ENCODE measurements at places on chromosomes 5 and 9.

DNA sequence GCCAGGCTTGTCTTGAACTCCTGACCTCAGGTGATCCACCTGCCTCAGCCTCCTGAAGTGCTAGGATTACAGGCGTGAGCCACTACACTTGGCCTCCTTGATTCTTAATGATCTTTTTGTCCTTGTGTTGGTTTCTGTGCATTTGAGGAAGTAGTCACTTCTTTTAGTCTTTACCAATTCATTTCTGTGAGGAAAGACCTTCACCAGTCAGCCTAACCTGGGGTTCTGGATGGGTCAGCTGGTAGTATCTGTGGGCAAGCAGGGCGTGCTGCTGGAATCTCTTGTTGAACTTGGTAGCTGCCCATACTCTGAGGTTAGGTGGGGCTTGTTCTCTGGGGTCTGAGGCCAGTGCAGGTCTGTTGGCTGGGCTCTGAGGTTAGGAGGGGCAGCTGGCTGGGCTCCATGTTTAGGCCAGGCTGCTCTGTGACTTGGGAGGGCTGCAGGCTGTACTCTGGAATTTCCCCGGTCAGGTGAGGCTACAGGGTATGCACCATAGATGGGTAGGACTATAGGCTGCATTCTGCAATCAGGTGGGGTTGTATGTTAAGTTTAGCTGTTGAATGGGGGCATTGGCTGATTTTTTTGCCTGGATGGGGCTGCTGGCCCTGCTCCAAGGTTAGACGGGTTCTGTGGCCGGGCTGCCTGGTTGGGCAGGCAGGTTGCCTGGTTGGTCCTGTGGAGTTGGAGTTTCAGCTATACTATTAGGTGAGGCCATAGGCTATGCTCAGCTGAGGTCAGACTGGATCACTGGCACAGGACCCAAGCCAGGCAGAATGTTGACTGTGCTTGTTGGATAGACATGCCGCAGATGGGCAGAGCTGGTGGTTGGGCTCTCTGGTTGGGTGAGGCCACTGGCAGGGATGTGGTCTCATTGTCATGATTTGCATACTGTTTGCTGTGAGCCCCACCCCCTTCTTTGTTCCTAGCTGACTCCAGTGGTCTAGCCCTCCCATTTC lies 19.2 kb downstream of the UBAP1 start:
- no peak for DNase-seq

GRCh38 chr5:158390577-158390976 lies 531.6 kb upstream of the CLINT1 start:
- DNase-seq = peak; percentile 77

- no peak for DNase-seq
These were observed 2.6 kb downstream of the ENDOG start for GRCh38 chr9:128820665-128821583.

DNA sequence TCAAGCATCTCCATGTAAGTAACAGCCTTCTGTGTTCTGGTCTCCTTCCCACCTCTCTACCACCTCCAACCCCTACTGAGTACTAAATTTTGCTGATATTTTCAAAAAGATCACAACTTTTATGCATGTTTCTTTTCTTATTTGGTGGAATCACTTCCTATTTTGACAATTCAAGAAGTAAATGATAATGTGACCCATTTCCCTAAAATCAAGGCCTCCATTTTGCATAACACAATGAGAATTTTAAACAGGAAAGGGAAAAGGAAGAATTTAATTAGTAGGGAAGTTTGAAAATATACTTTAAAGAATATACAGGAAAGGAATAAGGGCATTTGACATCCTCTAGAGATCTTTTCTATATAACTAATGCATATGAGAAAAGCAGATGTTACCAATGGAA lies 212.9 kb upstream of the RASA1 start:
- DNase-seq = no peak

DNA sequence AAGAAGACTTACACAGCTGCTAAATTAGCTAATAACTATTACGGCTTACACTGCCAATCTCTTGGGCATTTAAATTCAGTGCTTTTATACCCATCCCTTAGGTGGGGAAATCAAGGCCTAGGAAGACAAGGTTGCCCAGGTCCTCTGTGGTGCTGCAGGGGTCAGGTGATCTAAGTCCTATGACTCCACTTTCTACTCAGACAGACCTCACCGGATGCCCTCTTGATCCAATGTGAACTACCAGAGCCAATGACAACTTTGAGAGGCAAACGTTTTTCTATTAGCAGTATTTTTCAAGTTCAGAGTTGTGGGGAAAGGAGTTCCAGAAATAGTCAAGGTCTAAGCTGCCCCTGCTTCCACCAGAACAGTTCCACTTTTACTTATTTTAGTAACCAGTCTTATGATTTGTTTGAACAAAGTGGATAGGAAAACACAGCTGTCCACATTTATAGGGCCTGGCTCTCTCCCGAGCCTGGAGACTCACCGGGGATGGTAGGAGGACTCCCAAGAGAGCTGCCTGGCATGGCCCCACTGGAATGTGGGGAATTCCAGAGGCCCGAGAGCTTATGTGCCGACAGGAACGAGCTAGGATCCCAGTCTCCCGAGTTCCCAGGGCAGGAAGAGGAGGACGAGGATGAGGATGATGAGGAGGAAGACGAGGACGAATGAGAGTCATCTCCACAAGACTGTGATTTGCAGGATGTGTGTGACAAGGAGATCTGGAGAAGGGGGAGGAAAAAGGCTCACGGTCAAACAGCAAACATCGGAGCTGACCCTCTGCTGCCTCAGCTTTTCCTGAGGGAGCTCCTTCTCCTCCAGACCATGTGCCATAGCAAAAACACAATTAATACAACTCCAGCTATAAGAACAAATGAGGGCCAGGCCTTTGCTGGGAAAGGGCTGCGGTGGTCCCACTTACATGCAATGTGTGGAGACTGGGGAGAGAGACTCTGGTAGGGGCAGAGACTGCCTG lies 16.7 kb downstream of the FAM193B start:
- DNase-seq = peak; percentile 93

- no peak for DNase-seq
These were observed 8.1 kb upstream of the ASB6 start for GRCh38 chr9:129649726-129650679.

DNA sequence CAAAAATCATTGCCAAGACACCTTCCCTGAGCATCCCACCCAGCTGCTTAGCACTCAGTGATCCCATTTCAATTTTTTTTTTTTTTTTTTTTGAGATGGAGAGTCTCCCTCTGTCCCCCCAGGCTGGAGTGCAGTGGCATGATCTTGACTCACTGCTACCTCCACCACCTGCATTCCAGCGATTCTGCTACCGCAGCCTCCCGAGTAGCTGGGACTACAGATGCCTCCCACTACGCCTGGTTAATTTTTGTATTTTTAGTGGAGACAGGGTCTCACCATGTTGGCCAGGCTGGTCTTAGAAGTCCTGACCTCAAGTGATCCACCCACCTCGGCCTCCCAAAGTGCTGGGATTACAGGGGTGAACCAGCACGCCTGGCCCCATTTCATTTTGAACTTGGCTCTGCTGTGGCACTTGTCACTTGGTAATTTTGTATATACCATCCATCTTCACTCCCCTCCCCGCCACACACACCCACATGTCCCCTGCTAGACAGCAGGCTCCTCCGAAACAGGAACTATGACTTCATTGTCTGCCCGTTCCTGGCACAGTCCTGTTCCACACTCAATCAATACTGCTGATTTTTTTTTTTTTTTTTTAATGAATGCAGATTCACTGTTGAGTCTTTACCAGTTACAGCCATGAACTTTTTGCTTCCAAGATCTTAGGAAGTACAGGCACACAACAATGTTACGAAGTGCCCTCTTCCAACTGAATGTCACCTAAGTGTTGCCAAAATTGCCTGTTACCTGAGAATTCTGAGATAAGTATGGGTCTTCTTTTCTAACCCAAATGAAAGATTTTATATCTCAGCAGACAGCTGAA lies 17.3 kb upstream of the ZBTB34 start:
- no peak for DNase-seq

GRCh38 chr5:74261866-74262265 lies 378.7 kb downstream of the ENC1 start:
- no peak for DNase-seq

DNA sequence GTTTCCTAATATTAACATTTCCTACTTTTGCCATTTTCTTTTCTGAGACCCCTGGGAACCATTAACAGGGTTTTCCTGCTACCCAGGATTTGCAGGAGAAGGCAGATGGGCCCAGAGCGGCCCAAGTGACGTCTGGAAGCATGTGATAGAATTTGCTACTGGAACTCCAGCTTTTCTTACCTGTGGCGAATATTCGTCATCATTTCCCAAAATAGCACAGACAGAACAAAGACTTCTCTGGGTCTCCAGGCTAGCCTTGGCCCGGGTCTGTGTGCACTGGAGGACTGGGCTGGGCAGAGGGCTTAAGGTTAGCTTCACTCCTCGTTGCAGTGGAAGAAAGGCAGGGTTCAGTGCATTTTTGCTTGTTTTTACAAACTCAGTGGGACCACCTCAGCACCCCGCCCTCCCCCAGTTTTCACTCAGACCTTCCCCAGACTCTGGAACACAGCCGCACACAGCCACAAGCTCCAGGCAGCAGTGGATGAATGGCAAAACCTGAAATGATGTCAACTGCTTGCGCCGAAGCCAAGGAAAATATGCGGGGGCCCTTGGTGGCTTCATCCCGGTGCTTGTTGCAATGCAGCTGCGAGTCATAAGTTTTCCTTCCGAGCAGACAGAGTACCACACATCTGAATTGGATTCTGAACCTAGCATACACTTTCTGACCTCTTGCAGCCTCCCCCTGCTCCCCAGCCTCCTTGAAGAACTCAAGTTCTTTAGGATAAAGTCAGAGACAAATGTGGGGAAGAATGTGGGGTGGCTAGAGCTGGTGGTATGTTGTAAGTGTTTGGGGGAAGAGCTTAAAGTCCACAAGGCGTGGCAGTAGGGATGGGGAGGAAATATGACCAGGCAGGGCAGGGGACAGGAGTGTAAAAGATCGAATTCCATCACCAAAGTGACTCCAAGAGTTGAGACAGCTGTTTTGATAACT lies 586.0 kb downstream of the CCDC171 start:
- peak; percentile 89 for DNase-seq

DNA sequence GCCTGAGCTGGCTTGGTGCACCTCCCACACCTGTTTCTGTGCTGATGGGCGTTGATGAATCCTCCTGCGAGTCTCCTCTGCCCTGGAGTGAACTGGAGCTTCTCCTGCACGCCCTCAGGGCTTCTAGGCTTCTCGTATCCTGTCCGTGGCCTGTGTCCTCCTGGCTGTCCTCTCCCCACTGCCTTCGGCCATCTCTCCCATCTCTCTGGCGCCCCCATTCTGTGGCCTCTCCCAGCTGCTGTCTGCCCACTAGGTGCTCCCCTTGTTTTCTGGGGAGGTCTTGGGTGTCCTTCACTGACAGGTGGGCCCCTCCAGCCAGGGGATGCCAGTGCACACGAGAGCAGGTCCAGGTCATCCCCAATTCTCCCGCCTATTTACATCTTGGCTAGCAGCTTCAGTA lies 28.8 kb downstream of the AHRR start:
- peak; percentile 8 for DNase-seq

GRCh38 chr5:8663374-8663773 lies 794.4 kb downstream of the MTRR start:
- no peak for DNase-seq

DNA sequence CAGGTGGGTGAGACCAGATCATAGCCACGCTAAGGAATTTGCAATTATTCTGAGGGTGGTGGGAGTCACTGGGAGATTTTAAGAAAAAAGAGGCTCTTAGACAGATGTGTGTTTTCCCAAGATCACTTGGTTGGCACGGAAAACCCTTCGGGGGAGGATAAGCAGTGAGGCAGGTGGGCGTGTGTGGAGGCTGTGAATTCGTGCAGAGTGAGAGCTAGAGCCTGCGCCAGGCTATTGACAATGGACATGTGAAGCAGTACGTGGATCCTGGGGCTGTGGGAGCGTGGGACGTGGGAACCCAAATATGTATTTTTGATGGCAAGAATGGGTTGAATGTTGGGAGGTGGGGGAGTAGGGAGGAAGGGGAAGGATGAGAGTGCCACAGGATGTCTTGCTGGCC lies 19.4 kb downstream of the MVB12B start:
- DNase-seq = no peak

- no peak for DNase-seq
These were observed 2011.0 kb upstream of the NUDT12 start for GRCh38 chr5:105573575-105573974.

DNA sequence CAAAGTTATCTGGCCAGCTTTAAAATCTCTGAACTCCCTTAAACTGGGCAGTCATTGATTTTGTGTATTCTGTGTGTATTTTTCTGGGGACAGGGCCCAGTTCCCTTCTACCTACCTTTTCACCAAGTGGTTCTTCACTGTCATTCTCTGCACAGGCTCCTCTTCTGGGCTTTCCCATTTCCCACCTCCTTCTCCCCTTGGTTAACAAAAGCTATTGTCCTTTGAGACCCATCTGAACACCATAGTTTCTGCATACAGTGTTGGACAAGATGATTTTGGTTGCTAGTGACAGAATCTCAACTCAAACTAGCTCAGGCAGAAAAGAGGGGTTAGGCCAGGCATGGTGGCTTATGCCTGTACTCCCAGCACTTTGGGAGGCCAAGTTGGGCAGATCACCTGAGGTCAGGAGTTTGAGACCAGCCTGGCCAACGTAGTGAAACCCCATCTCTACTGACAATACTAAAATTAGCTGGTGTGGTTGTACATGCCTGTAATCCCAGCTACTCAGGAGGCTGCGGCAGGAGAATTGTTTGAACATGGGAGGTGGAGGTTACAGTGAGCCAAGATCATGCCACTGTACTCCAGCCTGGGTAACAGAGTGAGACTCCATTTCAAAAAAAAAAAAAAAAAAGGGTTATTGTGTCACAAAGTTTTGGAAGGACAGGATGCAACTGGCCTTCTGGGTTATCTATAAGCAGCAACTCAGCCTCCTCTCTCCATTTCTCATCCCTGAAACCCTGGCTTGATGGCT lies 31.0 kb upstream of the ANKRD34B start:
- DNase-seq = no peak

GRCh38 chr9:103242025-103242424 lies 246.9 kb downstream of the CYLC2 start:
- DNase-seq = no peak

DNA sequence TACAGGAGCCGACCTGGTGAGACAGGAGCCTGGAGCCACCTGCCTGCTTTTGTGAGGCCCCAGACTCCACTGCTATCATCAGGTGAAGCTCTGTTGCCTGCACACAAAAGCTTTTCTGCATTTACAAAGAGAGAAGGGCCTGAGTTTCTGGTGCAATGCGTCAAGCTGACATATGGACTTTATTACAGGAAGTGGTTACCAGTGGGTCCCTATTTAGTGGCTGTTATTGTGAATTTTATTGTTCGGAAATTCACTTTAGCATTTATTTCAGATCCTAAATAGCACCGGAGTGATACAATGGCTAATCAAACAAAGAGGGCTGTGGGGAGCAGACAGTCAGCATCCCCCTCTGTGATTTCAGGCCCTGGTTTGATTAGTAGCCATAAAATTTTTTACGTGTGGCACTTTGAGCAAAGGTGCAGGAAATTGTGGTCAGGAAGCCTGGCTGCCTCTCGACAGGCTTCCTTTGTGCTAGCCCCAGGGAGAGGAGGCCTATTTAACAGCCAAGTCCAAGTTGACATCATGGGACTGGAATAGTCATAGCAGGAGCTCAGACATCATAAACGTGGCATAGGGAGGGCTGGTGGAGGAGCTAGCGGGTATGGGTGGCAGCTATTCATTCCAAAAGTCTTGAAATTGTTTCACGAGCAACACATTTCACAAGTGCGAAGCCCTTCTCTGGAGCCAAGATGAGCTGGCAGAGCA lies 8.4 kb downstream of the TGFBI start:
- DNase-seq = peak; percentile 85

GRCh38 chr5:88503041-88503345 lies 234.3 kb upstream of the TMEM161B start:
- no peak for DNase-seq

GRCh38 chr9:22029231-22029630 lies 20.1 kb upstream of the CDKN2B start:
- DNase-seq = no peak
